ENCODE measurements at places on chromosomes 3 and 15.

- no peak for DNase-seq
Observed at GRCh38 chr3:15007681-15008141, 57.4 kb downstream of the MRPS25 start.

- no peak for DNase-seq
Observed at GRCh38 chr3:55241098-55241497, 246.0 kb downstream of the WNT5A start.

DNA sequence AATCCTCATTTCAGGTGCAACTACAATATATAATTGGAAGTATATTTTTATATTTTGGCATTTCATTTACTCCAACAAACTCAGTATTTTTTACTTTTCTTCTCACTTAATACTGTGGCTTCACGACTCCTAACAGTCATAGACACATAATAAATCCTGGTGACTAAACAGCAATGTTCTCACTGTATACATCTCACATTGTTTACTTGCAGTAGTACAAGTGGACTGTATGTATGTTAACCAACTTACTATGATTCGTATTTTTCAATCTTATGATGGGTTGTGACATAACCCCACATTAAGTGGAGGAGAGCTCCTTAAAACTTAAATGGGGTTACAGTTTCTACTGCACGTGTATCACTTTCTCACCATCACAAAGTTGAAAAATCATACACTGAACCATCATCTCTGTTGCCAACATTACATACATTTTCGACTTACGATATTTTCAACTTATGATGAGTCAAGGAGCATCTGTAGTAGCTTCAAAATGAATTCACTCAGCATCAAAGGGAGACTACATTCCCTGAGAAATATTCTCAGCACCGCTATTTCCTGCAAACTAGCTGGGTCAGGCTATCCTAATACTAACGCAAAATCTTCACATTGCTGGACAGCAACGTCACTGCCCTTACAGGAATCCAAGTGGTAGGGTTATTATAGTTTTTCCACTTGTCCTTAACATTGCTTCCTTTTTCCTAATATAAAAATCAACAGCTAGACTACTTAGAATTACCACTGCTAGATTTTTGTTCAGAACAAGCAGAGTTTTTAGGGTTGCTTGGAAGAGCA lies 7.3 kb downstream of the ADAM10 start:
- no peak for DNase-seq

GRCh38 chr3:109963831-109964230 lies 626.5 kb upstream of the DPPA4 start:
- DNase-seq = no peak

GRCh38 chr3:129005526-129006303 lies 4.6 kb downstream of the EFCC1 start:
- no peak for DNase-seq

GRCh38 chr15:57494581-57494980 lies 97.1 kb upstream of the MYZAP start:
- DNase-seq = no peak

DNA sequence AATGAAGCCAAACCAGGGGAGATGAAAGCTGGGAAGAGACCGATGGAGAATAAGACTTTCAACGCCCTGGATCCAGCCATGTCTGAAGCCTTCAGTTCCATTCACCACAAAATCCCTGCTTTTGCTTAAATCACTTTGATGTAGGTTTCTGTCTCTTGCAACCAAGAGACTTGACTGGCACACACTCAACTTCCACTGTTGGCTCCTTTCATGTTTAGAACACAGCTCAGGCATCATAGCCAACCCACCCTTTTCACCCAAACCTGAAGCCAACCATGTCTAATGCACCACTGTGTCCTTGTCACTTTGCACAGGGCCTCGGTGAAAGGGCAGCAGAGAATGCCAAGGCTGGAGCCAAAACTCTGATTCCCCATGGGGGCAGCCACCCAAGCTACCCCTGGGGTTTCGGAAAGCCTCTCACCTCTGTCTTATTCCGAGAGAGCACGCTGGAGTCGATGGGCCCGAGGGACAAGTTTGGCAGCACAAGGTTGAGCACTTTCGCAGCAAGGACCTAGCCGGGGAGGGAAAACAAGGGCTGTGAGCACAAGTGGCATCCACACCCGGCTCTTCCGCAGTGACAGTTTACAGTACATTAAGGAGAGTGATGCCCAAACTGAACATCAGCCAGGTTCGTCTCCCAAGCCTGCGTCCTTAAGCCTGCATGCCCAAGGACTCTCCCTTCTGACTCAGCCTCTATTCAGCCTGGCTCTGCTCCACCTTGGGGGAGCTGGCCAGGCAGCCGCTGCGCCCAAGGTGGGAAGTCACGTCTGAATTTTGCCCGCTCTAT lies 37.6 kb downstream of the ABTB1 start:
- no peak for DNase-seq

DNA sequence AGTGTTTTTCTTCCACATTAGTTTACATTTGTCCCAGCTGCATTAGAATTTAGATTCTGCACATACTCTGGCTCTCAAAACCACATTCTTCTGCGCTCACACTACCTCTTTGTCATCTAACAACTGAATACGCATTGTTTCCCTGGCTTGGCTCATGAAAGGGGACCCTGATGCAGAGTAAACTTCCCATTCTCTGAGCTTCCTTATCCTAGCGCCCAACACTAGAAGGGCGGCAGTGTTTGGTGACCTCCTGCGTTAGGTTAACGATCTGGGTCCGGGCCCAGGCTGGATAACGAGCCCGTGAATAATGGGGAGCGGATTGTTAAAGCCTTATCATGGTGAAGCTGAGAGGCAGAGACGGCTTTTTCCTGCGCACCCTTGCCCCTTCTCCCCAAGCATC lies 63.9 kb downstream of the ETV5 start:
- no peak for DNase-seq

- DNase-seq = peak; percentile 16
Observed at GRCh38 chr3:89414270-89414669, 306.8 kb downstream of the EPHA3 start.

DNA sequence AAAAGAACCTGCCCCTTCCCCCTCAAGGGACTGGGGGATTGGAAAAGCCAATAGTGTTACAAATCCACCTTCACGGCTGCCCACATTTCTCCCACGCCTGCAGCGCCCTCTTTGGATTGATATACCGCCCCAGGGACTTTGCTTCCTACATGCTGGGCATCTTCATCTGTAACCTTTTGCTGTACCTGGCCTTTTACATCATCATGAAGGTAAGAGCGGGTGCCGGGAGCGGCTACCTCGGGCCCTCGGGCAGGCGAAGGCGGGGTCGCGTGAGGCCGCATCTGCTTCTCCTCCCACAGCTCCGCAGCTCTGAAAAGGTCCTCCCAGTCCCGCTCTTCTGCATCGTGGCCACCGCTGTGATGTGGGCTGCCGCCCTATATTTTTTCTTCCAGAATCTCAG lies 73.1 kb downstream of the USF3 start:
- DNase-seq = peak; percentile 19

DNA sequence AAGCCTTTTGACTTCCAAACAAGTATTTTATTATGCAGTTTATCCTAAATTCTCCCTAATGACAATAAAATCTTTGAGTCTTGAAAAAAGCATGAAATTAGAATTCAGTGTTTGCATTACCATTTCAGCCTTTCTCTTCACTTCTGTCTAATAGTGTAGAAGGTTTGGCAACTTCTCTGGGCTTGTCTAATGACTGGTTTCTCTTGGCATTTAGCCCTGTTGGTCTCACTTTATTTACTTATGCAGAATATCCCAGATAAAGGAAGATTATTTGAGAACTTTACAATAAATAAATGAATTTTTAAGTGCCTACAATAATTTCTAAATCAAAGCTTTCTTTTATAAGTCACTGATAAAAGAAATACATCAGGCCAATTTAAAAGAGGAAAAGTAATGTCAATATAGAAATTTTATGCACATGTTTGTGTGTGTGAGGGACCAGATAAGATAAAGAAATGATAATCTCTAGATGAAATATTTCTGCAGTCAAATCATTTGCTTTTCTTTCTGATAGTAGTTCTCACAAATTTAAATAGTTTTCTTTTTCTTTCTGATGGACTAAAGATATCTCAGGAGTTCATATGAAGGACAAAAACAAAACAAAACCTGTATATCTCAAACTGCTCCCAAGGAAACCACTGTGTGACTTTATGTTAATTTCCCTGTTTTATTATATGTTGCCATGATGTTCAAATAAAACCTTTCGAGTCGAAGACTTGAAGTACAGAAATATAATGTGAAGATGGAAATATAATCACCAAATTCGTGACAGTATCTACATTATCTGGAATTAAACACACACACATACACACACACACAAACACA lies 533.1 kb upstream of the CBLB start:
- no peak for DNase-seq

- DNase-seq = no peak
Observed at GRCh38 chr3:44419116-44419922, 58.2 kb downstream of the ZNF445 start.

- no peak for DNase-seq
Observed at GRCh38 chr3:79329154-79329553, 438.6 kb downstream of the ROBO1 start.

DNA sequence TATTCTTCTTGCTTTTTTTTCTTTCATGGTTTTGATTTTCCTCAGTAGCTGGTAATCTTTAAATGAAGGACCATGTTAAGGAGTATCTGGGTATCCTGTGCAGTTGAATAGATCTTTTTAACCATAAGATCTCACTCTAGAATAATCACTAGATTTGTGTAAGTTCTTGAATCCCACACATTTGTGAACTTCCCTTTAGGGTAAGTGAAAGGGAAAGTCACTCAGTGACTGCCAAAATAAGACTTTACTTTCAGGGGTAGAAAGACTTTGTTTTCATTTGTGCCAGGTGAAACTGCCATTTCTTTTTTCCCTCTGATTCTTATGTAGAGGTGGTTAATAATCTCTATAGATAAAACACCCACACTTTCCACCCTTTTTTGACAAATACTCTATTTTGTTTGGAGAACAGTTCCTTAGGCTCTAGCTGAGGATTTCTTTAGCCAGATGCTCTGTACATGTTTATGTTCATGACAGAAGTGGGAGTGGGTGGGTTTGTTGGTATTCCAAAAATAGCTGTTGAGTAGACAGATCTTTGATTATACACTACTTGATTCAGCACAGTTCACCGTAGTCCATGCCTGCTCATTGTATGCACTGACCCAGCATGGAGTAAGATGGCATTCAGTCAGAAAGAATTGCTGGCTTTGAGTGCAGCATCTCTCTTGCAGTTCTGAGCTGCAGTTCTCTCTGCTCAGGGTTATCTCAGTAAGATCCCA lies 28.5 kb downstream of the LRRC49 start:
- no peak for DNase-seq

GRCh38 chr3:40899286-40899712 lies 300.0 kb upstream of the CTNNB1 start:
- DNase-seq = no peak

DNA sequence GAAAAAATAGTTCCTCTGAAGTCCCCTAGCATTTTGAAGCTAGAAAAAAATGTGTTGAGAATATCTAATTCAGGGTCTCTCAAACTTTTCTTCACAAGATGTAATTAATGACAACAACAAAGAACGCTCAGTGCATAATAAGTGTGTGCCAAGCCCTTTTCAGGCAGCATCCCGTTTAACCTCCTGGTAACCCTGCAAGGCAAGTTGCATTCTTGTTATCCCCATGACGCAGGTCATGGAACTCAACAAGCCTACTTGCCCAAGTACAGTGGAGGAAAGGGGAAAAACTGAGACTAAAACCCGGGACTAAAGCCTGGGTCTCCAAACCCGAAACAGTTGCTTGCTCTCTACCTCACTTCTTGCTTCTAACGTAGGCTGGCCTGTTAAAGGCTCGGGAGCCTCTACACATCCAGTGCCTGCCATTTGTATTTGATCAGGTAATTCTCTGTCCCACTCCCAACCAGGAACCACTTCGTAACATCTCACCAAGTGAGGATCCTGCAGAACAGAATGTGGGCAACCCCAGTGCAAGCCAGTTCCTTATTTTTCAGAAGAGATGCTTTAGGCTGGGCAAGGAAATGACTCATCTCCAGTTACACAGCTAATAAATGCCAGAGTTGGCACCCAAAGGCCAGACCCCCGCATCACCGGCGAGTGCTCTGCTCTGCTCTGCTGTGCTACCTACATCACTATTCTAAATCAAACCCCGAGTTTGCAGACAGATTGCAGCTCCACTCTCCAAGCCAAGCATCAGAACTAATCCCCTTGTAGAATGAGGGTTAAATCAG lies 28.3 kb downstream of the LMCD1 start:
- no peak for DNase-seq

- DNase-seq = no peak
Observed at GRCh38 chr3:160373655-160374054, 25.4 kb downstream of the IFT80 start.

GRCh38 chr3:114272271-114272670 lies 21.6 kb upstream of the TIGIT start:
- no peak for DNase-seq
